Fibroblast of skin of right biceps (primary cell): ENCODE measurements at places on chromosomes 7 and 10.

DNA sequence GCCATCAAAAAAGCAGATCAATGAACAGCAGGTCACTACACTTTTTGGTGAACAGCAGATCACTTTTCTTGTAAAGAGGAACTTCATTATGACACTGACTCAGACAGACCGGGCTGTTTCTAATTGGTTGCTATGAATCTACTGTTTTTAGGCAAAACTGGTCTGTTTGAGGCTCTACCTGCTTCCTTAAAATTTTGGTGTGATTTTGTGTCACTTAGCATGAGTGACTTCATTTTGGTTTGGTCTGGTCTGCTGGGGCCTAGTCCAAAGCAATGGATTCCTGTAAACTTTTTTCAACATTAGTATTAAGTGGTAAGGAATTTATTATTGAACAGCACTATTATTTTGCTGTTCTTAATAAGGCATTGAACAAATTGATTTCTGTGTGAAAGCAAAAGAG lies 41.8 kb upstream of the C10orf71 start:
- no peak for DNase-seq

DNA sequence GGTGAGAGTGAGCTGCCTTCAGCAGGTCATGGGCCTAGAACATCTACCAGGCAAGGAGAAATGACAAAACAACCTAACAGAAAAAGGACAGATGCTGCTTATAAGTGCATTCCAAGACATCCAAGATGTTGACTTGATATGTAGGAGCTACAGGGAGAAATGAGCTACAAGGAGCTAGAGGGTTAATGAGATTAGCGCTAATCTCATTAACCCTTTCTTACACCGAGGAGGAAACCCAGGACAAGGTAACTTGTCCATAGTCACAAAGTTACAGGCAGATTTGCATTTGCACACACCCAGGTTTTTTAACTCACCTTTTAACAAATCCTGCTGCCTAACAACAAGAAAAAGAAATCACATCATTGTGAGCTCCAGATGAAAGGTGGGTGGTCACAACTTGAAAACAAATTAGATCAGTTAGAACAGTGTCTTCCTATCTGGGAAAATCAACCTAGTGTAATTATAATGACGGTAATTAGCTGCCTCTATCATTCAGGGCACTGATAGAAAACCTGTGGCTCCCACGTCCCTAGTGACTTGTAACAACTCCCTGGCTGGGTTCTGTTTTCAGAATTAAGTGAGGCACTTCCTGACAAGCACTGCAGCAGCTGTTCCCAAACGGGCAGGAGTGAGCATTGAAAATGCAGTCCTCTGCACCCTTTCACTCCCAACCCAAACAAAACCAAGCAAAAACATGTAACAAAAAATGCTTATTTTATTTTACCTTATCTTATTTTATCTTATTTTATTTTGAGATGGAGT lies 5.7 kb downstream of the KIAA1549 start:
- no peak for DNase-seq

GRCh38 chr10:70981171-70981836 lies 92.9 kb upstream of the PCBD1 start:
- DNase-seq: no peak

GRCh38 chr7:73451780-73452398 lies 18.3 kb downstream of the FZD9 start:
- DNase-seq: peak; percentile 47

- DNase-seq: no peak
Observed at GRCh38 chr7:25598765-25599164, 370.5 kb upstream of the NPVF start.

GRCh38 chr10:126732868-126733267 lies 62.4 kb upstream of the C10orf90 start:
- DNase-seq: no peak

DNA sequence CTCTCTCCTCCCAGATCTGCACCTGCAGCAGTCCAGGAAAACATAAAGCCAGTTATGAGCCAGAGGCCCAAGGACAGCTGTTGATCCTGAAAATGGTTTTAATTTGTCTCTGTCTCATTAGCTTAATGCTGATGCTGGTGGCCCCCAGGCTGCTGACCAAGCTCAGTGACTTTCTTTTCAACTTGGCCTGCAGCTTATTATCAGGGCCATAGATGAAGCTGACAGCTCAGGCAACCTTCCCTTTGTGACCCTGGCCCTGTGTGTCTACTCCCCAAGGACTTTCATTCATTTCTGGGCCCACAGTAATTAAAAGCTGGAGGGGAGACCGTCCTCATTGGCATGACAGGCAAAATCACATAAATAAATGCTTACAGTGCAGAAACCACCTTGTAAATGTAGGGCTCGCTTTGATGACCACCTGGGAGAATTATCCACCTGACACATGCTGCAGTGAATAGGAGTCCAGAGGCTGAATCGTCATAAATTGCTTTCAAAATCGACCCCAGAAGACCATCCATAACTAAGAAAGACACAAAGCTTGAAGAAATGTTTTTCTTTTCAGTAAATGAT lies 138.5 kb downstream of the NPY start:
- DNase-seq: no peak

GRCh38 chr10:7901256-7901655 lies 83.0 kb downstream of the TAF3 start:
- DNase-seq: no peak

DNA sequence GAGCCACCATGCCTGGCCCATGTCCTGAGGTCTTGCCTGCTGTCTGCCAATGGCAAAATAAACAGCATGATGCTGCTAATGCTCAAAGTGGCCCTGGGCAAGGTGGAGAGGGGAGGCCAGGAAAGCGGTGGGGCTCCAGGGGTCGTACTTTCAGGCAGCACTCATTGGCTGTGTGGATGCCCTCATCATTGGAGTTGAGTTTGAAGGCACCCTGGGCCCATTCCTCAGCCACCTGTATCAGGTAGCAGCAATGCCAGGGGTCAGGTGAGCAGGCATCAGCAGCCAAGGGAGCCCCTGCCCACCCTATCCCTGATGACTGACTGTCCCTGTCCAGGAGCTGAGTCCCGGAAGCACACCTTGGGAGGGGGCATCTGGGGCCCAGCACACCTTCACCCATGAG lies 902.5 kb upstream of the ZNF722 start:
- no peak for DNase-seq

GRCh38 chr7:116776610-116777289 lies 85.6 kb upstream of the CAPZA2 start:
- peak; percentile 87 for DNase-seq

- DNase-seq: no peak
Observed at GRCh38 chr7:7607010-7607409, 33.5 kb upstream of the UMAD1 start.

- peak; percentile 33 for DNase-seq
Observed at GRCh38 chr10:65861249-65861648, 1064.6 kb upstream of the LRRTM3 start.

GRCh38 chr7:126557271-126557670 lies 695.5 kb downstream of the GRM8 start:
- no peak for DNase-seq
